ENCODE measurements at places on chromosomes 13 and 19.

DNA sequence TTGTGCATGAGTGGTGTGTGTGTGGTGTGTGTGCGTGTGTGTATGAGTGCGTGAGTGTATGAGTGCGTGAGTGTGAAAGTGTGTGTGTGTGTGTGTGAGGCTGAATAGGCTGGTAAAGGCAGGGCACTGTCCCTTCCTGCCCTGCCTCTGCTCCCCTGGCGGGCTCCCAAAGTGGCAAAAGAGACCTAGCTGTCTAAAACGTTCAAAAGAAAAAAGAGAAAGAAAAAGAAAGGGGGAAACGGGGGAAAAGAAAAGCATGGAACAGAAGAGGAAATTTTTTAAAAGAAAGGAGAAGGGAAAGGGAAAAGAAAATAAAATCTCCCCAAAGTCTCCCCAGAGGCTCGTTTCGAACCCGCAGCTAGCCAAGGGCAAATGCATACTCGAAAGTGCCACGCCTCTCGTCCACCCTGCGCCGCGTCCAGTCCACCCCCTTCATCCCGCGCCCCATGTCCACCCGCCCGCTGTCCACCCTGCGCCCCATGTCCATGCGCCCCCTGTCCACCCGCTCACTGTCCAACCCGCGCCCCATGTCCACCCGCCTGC is 37.0 kb upstream of the FLT1 start:
- DNase-seq: no peak

DNA sequence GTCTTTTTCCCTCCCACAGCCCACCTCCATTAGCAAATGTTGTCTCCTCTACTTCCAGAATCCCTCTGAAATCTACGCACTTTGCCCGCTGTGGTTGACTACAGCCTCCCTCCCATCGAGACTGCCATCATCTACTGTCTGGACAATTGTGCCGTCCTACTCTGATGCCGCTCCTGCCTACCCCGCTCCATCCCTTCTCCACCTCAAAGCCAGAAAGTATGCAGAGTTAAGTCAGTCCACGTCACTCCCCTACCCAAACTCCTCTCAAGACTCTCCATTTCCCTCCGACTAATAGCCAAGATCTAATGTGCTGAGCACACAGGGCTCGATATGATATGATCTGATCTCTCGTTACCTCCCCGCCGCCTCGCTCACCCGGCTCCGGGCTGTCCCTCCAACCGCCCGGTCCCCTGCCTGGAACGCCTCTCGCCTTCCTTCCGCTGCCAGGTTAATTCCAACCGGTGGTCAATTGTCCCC is 556 bp downstream of the CACTIN start:
- DNase-seq: no peak

- no peak for DNase-seq
These were observed 1.2 kb upstream of the CXCL17 start for GRCh38 chr19:42443944-42444398.

DNA sequence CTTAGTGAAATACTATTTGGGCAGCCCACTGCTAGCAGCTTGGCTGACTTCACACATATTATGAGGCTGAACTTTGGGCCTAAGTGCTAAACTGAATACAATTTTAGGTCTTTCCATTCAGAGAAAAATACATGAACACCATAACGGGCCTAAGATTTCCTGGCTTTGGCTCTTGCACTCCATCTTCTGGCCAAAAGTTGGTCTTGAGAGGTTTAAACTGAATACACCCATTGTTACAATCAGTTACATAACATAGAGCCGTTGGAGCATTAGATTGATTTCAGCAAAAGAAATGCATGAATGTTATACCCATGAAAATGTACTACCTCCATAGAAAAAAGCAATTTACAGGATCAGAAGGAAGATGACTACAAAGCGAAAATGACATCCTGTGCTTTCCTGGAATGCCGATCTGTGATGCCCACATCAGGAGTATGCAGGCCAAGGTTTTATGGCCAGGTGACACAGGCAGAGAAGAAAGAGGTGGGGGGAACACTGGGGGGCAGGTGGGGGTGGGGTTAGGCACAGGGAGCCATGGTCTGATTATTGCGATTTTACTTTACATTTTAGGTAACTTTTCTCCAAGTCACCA is 11.1 kb upstream of the SHISA2 start:
- no peak for DNase-seq

DNA sequence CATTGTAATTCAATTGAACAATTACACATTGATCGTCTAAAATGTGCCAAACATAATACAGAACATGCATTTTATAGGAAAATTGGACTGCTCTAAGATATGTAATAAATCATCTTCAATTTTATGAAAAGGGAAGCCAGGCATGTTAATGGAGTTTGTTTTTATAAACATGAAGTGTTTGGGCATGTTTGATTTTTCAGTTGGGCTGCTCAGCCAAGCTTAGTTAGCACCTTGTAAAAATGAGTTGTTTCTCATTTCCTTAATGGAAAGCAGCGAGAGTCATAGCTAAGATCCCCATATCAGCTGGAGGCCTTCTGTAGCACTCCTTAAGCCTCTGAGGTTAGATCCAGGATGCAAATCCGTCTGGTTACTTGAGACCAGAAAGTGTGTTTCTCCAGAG is 422.3 kb downstream of the SPRY2 start:
- DNase-seq: no peak

DNA sequence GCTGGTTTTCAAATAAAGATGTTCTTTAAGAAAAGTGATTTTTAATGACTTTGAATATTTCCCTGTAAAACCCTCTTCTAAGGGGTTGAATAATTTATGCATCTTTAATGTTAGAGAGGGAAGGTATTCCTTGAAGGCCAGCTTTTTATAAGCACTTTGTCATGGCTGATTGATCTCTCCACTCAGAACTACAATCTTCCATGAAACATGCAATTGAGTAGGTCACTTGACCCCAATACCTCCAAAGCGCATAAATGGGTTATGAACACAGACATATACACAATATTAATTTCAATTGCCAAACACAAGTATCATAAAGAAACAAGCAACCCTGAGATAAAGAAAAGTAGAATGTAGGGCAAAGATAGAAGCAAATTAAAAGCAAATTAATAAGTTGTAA is 359.9 kb downstream of the MTUS2 start:
- DNase-seq: no peak

DNA sequence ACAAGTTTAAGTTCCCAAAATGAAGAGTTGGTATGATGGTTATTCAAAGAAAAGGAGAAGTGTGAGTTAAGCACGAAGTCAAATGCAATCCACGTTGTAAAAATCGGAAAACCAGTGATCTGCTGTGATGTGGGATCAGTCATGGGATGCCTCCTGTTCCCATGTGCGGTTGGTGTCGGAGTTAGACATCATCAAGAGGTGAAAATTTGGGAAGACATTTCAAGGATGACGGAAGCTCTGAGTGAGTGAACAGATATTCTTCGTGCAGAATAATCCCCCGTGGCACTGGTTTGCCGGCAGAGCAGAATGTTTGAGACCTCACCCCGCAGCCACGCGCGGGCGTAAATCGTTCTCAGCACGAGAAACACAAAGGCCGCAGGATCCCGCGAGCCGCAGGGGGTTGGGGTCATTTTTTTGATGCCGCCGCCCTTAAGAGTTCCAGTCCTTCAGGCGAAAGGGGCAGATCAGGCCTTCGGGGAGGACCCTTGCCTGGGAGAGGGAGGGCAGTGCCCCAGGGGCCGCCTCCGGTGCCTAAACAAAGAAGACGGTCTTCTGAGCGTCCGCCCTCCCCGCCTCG is 13.7 kb upstream of the SOX1 start:
- DNase-seq: no peak

- no peak for DNase-seq
These were observed 79.5 kb upstream of the ZNF835 start for GRCh38 chr19:56751078-56751489.

DNA sequence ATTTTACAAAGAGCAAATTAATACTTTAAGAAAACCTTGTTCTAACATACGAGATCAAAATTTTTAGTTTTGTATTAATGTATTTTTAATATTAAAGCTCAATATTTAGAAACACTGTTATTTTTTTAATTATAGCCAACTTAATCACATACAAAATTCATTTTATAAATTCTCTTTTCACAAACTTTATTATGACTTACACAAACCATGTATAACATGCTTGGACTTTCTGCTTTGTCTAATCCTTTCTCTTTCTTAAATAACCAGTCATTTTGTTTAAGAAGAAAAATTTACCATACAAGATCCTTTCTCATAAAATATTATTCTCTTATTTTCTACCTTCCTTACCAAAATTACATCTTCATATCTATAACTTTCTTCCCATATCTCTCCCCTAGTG is 62.2 kb downstream of the CYSLTR2 start:
- no peak for DNase-seq

DNA sequence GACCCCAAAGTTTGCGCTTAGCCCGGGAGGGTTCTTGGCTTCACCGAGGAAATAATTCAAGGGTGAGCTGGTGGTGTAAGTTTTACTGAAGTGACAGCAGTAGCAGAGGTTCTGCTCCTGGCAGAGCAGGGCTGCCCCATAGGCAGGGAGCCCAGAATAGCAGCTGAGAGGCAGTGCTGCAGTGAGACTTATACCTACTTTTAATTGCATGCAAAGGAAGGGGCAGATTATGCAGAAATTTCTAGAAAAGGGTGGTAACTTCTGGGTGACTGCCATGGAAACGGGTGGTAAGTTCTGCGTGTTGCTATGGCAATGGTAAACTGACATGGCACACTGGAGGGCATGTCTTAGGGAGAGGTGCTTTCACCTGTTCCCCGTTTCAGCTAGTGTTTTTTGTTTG is 17.5 kb upstream of the CAMSAP3 start:
- DNase-seq: no peak

DNA sequence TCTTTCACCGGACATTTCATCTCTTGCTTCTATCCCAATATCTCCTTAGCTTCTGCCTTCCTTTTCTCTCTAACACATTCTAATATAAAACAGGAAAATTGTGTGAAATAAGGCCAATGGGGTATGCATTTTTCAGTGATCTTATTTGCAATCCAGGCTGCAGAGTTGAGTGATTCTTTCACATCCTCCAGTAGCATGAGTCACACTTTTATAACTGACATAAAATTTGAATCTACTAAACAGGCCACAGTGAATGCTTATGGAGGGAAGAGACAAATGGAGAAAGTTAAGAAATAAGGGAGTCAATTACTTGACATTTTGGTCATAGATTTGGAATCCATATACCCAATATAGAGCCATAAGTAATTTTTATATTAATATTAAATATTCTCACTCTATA is 1037.0 kb upstream of the SPRY2 start:
- DNase-seq: no peak

- no peak for DNase-seq
These were observed 25.2 kb downstream of the DGKH start for GRCh38 chr13:42073683-42074082.

GRCh38 chr13:52383366-52383765 is 22.6 kb downstream of the THSD1 start:
- DNase-seq: no peak

DNA sequence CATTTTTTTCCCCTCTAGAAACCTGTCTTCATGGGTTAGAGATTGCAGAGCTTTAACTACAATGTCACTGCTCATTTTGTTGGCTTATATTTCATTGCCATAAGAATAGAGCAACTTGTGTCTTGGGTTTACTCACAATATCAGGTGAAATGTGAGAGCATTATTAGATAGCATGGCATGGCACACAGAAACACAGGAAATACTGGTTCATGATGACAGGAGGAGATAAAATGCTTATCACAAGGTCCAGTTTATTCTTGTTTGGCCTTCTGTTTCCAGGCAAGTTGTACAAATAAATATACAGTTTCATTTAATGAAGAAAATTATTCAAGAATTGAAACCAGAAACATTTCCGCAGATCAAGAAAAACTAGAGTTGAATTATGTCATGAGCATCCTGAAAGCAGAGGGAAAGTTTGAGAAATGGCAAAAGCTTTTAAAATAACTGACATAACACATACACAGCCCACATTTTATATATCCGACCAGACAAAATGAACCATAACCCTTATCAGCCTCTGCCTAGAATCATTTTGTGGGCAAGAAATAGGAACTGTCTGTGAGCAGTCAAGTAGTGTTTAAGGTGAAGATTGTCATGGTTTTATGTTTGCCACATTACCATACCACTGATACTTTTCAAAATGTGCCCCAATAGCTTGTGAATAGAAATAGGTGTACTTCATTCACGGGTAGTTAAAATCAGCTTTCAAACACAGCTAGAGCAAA is 297.9 kb upstream of the ARGLU1 start:
- no peak for DNase-seq

- no peak for DNase-seq
These were observed 1.3 kb upstream of the GALP start for GRCh38 chr19:56174550-56174949.

DNA sequence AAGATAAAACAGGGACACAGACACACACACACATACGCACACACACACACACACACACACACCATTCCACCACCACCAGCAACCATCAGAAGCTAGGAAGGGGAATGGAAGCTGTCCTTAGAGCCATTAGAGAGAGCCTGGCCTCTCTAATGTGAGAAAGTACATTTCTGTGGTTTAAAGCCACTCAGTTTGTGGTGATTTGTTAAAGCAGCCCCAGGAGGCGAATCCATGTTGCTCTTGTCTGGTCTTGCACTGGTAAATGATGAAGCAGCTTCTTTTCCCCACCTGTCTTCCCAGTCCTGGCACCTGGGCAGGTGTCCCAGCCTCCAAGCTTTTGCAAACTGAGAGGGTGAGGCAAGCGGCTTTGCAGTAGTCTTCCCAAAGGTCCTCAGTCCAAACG is 118.9 kb upstream of the KL start:
- DNase-seq: no peak

- DNase-seq: no peak
These were observed 9.0 kb downstream of the SLC25A15 start for GRCh38 chr13:40798380-40798779.

- DNase-seq: no peak
These were observed 13.5 kb downstream of the IL12RB1 start for GRCh38 chr19:18073197-18073596.

GRCh38 chr19:47002106-47002766 is 17.4 kb upstream of the NPAS1 start:
- no peak for DNase-seq

GRCh38 chr13:85608255-85608829 is 190.9 kb downstream of the SLITRK6 start:
- no peak for DNase-seq

GRCh38 chr13:78103936-78104335 is 185.3 kb upstream of the EDNRB start:
- DNase-seq: no peak

DNA sequence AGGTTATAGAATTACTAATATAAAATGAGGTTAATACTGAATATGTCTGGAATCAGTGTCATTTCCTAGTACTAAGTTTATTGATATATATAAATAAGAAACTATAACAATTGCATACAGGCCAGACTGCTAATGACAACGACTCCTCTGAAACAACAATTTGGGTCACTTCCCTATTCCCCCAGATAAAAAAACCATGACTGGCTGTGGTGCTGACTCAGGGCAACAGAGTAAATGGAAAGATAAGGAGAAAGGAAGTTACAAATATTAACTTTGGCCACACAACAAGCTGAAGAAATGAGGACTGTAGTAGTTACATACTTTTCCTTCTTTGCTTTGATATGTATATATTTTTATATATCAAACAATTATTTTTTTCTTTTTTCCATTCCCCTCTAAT is 263.7 kb upstream of the PCDH9 start:
- no peak for DNase-seq
